Progenitor cell of endocrine pancreas (in vitro differentiated cells): ENCODE measurements at places on chromosomes 6 and 20.

DNA sequence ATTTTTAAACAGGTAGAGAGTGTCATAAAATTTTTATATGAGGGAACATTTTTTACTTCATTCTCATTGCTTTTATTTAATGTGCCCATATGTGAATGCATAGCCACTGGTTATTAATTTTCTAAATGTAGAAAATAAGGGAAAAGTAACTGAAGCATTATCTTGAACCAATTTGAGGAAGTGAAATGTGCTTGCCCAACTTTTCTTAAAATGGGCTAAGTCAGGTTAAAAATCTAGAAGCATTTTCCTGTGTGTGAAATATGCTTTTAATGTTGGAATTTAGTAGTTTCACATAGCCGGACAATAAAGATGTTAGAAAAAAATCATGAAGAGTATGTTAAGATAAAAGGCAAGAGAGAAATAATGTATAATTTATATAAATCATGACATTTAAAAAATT is 3.8 kb downstream of the SEC23B start:
- no peak for DNase-seq

GRCh38 chr6:109296971-109297372 is 85.3 kb downstream of the CD164 start:
- DNase-seq = no peak

DNA sequence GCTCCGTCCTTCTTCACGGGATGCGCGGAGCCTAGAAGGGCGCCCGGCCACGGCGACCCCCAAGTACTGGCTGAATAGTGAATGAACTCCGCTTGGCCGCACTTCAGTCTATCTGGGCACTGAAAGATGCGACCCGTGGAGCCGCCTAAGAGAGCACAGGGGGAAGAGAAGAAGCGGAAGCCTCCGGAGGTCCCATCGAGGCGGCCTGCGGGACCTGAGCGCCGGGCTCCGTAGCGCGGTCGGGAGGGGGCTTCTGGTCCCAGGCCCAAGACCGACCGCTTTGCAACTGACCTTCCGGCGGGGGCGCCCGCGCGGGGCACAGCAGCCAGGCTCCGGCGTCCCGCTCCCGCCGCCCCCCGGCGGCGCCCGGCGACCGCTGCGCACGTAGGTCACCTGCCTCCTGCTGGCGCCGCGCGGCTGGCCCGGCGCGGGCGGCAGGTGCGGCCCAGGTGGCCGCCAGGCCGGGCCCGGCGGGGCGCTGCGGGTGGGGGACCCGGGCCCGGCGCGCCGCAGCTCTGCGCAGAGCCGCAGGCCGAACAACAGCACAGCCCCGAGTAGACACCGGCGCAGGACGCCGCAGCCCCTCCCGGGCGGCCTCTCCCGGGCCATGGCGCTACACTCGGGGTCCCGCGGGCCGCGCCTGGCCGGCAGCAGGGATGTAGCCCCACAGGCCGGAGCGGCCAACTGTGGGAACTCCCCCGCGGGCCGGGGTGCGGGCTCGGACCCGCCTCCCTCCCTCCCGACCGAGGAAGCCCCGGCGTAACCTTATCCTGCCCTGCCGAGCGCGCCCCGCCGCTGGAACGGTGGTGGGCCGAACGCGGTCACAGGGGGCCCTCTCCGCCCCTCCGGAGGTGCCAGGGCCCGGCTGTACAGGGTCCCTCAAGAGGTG is at the start of gene METTL24:
Gene METTL24 (minus strand): TSS at position 686 of the 889 bp plus-strand sequence. CDS start 77 bp downstream, at position 609.
- peak; percentile 64 for DNase-seq

- DNase-seq = peak; percentile 86
These were observed at the start of gene TUBB2B for GRCh38 chr6:3227363-3228045. TUBB2B (minus strand) TSS chr6:3227653; CDS start chr6:3227543, 110 bp downstream.

DNA sequence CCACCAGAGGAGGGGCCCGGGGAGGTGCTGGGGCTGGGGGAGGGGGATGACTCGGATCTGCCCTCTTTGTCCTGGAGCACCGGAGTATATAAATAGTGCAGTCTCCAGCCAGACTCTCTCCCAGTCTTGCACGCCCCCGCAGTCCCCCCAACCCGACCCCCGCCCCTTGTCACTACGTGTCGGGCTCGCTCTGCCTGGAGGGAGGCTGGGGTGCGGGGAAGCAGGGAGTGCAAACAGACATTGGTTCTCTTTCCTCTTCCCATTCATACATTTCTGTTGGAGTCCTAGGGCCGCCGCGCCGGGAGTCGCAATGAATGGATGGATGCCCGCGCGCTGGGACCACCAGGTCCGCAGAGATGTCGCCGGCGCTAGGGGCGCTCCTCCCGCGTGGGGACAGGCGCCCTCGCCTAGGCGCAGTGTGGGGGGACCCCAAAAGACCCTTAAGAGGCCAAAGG is 179.3 kb downstream of the TBXT start:
- no peak for DNase-seq

DNA sequence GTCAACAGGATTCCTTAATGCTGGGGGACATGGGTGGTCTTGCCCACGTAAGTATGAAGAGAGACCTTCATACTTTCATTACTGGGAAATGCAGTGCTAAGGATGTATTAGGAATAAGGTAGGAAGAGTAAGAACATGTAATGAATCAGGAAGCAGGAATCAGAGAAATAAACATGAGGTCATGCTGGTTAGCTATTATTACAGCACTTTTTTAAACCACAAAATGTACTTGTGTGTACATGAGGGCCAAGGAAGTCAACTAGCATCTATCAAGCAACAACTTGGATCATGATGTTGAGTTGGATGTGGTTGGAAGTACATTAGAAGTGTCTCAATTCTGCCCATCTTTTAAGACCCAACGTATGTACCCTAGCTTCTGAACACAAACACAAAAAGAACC is 63.5 kb upstream of the E2F3 start:
- DNase-seq = no peak

DNA sequence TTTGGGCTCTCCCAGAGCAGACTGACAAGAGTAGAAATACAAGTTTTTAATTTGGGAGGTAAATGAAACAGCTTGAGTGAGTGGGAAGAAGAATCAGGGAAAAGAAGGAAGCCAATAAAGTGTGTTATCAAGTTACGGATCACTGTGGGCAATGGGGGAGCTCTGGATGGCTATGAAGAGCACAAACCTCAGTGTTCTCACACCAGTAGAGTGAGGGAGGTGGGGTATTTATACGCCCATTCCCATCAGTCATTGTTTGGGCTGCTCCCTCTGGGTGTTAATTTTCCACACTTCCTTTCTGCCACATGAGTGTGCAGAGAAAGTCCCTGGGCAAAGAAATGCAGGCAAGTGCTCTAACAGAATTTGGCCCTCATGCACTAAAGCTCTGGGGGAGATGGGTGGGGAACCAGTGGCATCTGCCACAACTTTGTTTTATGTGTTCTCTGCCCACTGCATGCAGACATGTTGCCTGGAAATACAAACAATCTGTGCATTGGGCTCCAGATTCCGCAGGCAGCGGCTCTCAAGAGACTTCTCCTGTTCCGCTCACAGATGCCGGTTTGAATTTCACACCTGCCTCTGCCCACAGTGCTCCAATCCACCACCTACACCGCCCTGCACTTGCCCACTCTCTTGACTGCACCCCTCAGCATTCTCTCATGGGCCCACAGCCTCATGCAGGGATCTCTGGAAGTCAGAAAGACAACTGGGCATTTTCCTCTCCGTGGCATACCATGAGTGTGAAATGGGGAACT is 211.1 kb upstream of the RNF24 start:
- no peak for DNase-seq

DNA sequence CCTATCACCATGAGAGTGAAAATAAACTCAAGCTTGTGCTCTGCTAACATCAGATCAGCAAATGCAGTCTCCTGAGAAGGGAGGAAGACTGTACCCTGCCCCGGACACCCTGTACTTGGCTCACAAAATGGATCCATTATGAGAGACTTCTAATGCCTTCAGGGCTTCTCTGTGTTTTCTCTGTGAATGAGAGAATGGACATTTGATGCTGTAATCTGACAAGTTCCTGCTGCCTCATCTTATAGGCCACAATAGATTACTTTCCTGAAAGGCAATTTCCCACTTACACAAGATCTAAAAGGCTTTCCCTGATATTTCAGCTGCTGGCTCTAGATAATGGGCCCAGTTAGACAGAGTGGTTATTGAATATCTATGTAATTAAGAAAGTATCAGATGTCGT is 117.2 kb downstream of the OTOR start:
- no peak for DNase-seq

DNA sequence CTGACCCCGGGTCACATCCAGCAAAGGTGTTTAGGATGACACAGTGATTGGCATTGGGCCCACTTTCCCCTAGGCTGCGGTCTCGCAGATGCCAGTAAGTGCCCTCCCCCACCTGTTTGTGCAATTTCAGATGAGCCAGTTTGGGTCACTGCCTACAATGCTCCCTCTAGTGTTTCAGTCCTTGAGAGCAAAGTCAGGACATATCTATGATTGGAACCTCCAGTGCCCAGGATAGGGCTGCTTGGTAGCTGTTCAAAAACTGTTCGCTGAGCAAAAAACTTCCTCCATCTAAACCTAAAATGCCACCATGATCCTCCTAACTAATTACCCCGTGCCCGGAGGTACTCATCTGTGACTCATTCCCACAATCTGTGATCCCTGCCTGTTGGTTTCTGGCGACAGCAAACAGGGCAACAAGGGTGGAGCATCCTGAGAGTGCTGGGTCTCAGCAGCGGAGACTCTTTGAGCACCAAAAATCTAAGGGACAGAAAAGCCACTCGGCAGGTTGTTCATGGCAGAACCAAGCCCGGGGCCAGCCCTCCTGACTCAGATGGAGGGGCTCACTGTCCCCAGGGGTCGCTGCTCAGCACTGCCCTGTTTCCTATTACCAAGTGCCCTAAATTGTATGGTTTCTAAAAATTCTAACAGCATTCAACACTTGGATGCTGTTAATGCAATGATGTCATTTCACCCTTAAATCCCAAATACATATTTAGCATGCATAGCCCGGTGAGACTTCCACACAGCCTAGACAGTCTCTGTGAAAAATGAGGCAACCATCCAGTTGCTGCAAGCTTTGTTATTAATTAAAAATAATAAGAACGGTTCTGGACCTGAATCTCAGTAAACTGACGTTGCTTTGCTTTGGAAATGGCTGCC is 5.0 kb downstream of the VSX1 start:
- DNase-seq = peak; percentile 7

DNA sequence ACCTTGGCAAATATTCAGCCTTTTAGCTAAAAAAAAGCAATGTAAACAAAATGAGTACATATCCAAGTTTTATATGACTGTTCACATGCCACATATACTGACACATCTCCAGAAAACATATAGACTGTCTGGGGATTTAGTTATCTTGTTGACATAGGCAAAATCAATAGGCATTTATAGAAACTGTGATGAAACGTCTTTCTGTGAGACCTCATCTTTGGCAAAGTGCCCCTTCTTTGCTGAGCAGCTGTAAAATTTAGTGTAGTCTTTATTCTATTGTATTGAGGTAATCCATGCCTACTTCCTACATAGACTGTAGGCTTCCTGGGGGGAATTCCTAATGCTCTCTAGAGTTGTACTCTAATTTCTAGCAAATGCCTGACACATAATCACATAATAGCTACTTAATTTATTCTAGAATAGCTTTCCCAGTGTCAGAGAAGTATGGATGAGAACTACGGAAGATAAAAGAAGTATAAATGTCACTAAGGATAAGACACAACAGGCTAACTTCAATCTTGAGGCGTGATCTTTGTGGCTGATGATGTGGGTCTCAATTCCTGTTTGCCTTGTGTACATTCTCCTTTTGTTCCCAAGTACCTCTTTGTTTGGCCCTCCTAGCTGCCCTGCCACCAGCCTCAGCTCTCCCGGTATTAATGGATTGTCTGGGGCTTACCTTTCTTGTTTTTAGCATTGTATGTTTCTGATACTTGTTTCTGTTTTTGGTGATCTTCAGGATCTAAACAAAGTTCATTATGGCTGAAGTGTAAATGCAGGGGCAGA is 30.6 kb downstream of the PTCHD4 start:
- no peak for DNase-seq

DNA sequence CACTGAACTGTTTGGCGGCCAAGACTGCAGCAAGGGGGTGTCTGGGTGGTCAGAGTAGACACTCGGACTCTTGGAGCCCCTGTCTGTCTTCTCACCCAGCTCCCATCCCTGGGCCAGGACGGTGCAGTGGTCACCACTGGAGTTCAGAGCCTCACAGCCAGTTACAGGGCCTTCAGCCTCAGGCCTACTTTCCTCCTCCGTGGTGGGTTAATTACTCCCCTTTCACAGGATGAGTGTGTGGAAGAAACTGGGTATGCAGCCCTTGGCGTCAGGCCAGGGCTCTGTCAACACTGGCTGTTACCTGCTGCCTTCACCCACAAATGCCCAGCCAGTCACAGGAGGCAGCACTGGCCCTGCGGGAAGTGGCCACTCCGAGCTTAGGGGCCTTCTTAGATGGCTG is 1.8 kb upstream of the YTHDF1 start:
- DNase-seq = no peak

- DNase-seq = no peak
These were observed 1.8 kb upstream of the CARMIL1 start for GRCh38 chr6:25277386-25277785.

DNA sequence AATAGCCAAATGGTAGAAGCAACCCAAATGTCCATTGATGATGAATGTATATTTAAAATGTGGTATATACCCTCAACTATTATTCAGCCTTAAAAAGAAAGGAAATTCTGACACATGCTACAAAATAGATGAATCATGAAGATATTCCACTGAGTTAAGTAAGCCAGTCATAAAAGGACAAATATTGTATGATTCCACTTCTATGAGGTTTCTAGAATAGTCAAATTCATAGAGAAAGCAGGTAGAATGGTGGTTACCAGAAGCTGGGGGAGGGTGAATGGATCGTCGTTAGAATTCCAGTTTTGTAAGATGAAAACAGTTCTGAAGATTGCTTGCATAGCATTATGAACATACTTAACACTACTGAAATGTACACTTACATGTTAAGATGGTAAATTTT is 214.3 kb upstream of the MYLIP start:
- no peak for DNase-seq

- DNase-seq = no peak
These were observed 28.1 kb upstream of the RALGAPA2 start for GRCh38 chr20:20740541-20740940.

- no peak for DNase-seq
These were observed 80.5 kb downstream of the ISM1 start for GRCh38 chr20:13301596-13301995.

- DNase-seq = no peak
These were observed 39.2 kb upstream of the PIM1 start for GRCh38 chr6:37130704-37131103.

GRCh38 chr6:149500096-149500495 is 15.3 kb upstream of the ZC3H12D start:
- no peak for DNase-seq

DNA sequence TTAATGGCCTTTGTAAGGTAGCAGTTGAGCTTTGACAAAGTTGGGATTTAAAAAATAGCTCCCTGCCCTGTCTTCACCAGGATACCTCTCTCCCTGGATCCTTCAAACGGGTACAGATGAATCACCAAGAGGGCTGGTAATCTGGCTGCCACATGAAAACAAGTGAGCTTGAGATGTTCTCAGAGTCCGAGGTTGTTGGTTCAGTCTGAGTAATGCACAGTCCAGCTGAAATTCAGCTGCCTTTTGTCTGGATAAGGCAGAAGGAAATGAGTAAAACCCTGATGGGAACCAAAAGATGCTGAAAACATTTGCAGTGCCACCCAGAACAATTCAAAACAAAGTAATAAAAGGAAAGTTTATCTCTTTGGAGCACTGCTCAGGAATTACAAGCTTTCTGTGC is 86.8 kb downstream of the GJA1 start:
- DNase-seq = no peak

- DNase-seq = no peak
These were observed 60.3 kb downstream of the TSHZ2 start for GRCh38 chr20:53032478-53032932.
